ENCODE measurements at places on chromosomes 12 and 14.

DNA sequence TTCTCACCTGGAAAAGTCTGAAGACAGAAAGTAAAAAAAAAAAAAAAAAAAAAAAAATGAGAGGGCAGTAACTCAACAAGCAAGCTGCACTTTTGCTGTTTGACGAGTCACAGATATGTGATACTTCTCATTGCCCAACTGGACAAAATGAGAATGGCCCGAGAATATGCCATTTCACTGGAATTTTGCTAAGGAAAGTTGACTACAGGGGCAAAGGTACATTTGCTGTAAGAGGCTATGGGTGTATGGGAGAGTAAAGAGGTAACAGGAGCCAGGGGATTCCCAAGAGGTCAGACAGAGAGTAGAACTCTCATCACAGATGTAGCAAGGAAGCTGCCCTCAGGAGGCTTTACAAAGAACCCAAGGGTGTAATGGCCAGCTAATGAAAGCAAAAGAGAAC lies 22.9 kb downstream of the KIF21A start:
- no peak for DNase-seq

DNA sequence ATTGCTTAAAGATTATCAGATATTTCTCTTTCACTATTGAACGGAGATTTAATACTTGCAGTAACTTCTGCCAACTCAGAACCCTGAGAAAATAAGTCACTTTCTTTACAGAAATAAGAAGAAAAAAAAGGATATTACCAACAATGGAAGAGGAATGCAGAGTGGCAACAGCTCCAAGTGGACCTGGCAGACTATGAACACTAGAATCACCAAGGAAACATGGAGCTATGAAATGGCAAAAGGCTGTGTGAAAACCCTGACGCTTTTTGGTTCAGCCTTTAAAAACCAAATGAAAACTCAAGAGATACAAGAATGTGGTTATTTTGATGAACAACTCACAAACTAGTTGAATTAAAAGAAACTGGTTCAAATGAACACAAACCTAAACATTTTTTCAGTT lies 17.7 kb downstream of the DTD2 start:
- DNase-seq = no peak

GRCh38 chr12:24206621-24207020 lies 257.2 kb upstream of the SOX5 start:
- DNase-seq = no peak

GRCh38 chr14:89425931-89426330 lies 8.9 kb upstream of the FOXN3 start:
- DNase-seq = no peak

- DNase-seq = no peak
These were observed 112.5 kb upstream of the MED13L start for GRCh38 chr12:116389990-116390389.

DNA sequence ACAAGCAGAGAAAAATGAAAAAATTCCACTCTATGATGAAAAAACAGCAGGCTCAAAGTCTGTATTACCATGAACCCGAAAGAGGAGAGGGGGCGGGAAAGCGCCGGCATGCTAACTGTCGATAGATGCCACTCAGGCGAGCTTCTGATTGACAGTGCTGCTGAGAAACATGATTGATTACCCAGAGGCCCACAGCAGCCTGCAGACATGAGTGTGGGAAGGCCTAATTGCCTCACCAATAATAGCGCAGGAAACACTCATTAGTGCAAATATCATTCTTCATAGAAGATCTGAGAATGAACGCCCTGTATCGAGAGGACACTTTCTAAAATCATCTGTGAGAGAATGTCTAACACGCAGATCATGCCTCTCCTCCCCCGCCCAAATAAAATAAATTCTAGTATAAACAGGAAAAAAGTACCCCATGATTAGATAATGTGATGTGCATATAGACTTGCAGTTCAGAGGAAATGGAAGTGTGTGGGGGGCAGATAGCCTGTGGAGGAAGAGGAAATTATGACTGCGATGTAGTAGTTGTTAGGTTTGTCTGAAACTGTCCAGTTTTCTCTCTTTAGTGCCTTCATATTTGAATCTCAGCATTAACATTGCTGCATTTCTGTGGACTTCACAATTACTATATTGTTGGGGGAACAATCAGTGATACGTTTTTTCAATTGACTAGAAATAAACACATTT lies 15.6 kb downstream of the TPH2 start:
- no peak for DNase-seq

DNA sequence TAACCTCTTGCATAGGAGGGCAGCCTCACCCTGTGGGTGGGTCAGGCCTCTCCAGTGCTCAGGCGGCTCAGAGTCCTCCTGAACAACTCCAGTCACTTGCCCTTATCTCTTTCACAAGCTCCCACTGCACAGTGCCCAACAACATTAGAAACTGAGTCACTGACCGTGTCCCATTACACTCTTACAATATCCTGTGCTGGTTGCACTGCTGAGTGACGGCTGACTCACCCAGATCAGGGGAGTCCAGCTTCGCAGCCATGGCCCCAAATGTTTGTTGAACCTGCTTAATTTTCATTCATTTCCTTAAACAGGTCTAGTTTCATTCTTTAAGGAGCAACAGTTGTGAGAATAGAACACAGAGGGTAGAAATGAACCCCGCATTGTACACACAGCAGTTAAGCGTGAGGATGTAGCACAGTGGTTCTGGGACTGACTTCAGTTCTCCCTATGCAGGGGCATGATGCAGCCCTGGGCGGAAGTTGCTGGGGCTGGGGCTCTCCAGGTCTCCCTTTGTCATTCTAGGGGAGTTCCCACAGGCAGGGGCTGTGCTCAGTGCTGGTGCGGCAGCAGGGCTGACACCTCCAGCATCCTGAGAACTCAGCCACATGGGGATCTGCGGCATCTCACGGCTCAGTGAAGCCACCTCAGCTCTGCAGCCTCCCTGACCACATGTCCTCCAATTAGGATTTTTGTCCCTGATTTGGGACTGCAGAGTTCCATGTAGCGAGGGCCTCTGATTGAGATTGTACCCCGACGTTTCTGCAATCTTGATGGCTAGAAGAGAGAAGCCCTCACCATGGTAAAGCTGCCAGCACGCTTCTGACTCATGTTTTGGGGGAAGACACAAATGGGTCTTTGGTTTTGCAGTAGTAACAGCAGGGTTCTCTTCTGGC lies 16.1 kb downstream of the GPR68 start:
- peak; percentile 65 for DNase-seq

- DNase-seq = peak; percentile 69
These were observed 10.6 kb upstream of the MLXIP start for GRCh38 chr12:122067966-122068365.

DNA sequence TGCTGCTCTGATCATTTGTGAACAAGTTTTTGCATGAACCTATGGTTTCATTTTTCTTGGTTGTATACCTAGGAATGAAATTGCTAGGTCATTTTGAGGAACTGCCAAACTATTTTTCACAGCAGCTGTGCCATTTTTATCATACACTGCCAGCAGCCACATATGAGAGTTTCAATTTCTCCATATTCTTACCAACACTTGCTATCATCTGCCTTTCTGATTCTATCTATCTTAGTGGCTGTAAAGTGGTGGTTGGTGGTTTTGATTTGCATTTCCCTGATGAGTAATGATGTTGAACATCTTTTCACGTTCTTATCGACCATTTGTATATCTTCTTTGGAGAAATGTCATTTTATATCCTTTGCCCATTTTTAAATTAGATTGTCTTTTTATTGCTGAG lies 146.1 kb downstream of the C12orf75 start:
- DNase-seq = no peak

GRCh38 chr14:104323551-104324175 lies 185.3 kb downstream of the KIF26A start:
- no peak for DNase-seq

GRCh38 chr12:127640181-127640886 lies 626.6 kb upstream of the TMEM132C start:
- DNase-seq = no peak

GRCh38 chr12:54398995-54399793 lies 14.7 kb upstream of the ZNF385A start:
- peak; percentile 85 for DNase-seq

GRCh38 chr14:74615735-74616134 lies 3.7 kb upstream of the LTBP2 start:
- DNase-seq = no peak

- DNase-seq = no peak
These were observed 44.3 kb downstream of the KRT80 start for GRCh38 chr12:52147367-52147963.

DNA sequence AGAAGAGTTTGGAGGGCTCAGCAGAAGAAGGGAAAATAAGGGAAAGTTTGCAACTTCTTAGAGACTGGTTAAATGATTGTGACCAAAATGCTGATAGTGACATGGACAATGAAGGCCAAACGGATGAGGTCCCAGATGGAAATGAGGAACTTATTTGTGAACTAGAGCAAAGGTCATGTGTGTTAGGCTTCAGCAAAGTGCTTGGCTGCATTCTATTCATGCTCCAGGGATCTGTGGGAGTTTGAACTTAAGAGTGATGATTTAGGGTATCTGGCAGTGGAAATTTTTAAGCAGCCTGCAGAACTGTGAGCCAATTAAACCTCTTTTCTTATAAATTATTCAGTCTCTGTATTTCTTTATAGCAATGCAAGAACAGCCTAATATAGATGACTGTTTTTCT lies 88.9 kb upstream of the ARHGAP5 start:
- DNase-seq = no peak

DNA sequence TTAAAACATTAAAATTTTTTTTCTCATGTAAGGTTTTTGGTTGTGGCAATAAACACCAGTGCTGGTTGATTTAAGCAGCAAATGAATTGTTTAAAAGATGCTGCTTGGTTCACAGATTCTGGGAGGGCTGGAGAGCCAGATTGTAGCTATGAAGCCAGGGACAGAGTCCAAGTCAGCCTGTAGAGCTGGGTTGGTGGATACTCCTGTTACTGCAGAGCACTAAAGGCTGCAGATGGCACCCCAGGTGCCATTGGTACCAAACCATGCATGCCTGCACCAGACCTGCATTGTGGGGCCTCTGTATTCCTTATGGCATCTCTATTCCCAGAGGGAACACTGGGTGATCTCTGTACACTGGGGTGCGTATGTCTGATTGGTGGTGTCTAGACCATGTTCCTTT lies 113.3 kb downstream of the SNAPC1 start:
- DNase-seq = no peak

- no peak for DNase-seq
These were observed 52.4 kb downstream of the NTN4 start for GRCh38 chr12:95738024-95738611.

DNA sequence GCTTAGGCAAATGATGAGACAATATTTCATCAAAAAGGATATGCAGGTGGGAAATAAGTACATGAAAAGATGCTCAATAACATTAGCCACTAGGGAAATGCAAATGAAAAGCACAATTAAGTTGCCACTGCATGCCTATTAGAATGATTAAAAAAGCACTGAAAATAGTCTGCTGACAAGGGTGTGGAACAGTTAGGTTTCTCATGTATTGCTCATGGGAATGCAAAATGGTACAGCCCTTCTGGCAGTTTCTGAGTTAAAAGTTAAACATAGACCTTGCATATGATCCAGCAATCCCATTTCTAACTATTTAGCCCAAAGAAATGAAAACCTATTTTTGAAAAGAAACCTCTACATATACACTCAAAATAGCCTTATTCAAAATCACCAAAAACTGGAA lies 393.0 kb downstream of the BMP4 start:
- no peak for DNase-seq

DNA sequence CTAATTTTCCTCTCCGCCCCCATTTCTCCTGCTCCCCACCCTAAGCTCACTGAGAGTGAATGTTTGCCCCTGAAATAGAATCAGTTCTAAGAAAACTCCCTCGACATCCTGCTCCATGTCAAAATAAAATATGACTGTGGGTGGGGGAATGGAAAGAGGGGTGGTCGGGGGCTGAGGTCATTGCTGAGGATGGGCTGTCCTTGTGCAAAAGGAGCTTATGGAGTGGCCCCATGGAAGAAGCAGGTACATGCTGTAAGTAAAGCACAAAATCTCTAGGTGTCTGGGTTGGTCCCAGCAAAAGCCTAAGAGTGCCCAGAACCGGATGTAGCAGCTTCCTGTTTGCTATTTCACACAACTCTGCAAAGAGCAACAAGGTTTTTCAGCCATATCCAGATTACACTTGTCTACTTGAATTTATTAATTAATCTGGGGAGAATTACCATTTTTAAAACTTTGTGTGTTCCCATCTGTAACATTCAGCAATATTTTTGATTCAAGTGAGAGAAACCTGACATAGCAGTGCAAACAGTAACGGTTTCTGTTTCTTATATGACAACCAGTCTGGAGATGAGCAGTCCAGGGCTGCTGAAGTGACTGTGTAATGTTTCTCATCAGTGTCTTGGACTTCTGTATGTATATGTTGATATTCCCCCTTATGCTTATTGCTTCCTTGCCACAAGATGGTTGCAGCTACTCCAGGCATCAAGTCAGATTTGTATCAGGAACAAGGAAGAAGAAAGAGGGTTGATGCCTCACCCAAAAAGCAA lies 40.4 kb upstream of the GZMB start:
- peak; percentile 30 for DNase-seq

GRCh38 chr12:159156-159782 lies 54.7 kb downstream of the SLC6A12 start:
- DNase-seq = no peak

DNA sequence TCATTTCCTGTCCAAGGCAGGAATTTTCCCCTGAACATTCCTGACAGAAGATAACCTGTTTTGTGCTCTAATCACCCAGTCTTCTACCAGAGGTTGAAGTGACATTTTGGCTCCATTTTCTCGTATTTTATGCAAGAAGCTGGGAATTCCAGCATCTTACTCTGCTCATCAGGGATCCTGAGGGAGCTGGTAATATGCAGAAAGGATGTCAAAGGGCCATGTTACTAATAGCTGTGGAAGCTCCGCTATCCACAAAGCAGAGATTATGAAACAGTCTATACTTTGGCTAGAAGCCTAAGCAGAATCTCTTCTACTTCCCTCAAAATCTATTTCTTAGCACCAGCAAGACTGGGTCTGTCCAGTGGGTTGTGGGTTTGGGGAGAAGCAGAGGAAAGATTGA lies 613.0 kb downstream of the DIO2 start:
- DNase-seq = no peak

- DNase-seq = no peak
These were observed 35.1 kb downstream of the NR1H4 start for GRCh38 chr12:100508751-100509150.

DNA sequence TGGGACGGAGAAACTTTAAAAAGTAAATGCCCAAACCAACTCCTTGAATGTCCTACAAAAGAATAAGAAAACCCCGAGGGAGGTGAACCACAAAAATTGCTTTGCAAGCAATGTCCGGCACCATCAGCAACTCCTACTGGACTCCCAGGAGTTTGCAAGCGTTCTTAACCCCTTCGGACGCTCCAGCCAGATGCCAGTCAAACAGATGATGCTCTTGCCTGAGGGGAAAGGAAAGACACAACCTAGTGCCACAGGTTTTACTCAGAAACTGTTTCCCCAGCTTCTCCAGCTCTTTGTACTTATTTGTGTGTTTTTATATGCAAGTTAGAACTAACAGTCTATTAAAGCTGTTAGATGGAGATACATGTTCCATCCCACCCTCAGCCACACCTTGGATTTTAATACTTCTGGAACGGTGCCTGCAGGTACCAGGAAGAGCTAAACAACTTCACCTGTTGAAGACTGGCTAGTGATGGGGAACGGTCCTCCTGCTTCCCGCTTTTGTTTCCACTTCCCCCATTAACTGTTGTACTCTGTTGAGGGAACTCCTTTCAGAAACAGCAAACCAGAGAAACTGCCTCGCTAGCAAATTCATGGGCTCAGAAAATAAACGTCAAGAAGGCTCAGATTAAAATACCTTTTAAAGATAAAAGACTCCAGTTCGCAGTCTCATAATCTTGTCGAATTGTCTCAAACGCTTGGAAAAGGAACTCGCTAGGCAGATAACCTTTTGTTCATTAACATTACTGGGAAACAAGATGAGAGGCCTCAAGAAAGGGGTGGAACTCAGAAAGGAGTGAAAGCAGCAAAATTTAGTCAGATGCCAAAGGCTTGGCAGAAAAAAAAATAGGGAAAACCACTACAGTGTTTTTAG lies 1.1 kb upstream of the FERMT2 start:
- no peak for DNase-seq
